ENCODE measurements at places on chromosomes 4 and X.

- DNase-seq, result no peak
These were observed 110.6 kb downstream of the NEXMIF start for GRCh38 chrX:74814681-74815080.

- DNase-seq, result no peak
These were observed 503.9 kb downstream of the PDHA2 start for GRCh38 chr4:96343836-96344235.

GRCh38 chrX:110086916-110087484, 84.1 kb downstream of the TMEM164 start:
- DNase-seq, result no peak

DNA sequence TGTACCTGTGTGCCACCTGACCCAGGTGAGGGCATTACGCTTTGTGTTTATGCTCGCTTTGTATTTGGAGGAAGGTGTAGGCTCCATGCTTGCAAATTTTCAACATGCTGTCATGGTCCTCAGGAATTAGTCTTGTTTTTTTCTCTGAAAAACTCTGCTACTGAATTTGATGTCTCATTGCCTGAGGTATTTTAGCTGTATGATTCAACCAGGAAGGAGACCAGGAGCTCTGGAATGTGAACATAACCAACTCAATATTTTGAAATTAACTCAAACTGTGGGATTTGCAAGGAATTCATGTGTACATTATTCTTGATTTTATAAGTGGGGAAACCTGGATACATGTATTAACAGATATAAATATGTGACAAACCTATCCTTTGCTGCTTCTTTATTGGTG, 134.1 kb downstream of the SLC4A4 start:
- no peak for DNase-seq

DNA sequence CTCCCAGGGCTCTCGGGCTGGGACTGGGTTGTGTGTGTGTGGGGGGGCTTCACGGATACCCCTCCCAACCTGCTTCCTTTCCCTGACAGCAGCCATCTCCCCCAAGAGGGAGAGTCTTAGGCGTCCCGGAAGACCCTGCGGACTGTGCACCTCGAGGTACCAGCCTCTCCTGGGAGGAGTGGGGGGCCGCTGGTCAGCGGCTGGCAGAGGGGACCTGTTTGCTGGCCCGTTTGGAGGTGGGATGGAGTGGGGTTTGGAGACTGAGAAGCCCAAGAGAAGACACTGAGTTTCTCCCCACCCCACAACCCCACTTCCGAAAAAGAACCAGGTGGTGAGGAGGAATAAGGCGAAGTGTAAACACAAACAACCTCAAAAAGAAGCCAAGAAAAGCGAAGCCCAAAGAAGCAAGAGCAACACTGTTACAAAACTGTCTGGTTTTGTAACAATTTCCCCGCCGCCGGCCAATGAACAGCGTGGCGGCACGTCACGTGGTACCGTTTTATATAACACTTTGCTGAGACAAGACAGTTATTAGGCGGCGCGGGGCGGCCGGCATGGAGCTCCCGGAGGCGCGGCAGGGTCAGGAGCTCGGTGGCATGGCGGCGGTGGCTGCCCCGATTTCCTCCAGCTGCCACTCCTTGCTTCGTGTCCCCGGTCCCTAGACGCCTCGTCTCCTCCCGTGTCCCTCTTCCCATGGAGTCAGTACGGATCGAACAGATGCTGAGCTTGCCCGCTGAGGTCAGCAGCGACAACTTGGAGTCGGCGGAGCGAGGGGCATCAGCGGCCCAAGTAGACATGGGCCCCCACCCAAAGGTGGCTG, at the start of gene LONRF3:
LONRF3 (plus strand) TSS at position 531 of the 820 bp plus-strand sequence; CDS start at position 694, 163 bp downstream.
- peak; percentile 33 for DNase-seq

DNA sequence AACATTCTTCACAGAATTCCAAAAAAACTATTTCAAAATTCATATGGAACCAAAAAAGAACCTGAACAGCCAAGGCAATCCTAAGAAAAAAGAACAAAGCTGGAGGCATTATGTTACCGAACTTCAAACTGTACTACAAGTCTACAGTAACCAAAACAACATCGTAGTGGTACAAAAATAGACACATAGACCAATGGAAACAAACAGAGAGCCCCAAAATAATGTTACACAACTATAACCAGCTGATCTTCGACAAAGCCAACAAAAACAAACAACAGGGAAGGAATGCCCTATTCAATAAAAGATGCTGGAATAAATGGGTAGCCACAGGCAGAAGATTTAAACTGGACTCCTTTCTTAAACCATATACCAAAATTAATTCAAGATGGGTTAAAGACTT, 1189.6 kb downstream of the PCDH18 start:
- DNase-seq, result no peak

GRCh38 chrX:64093761-64094160, 111.7 kb downstream of the AMER1 start:
- no peak for DNase-seq

- no peak for DNase-seq
These were observed 82.4 kb upstream of the RBPJ start for GRCh38 chr4:26238426-26238777.

GRCh38 chr4:6402566-6403399, 69.6 kb downstream of the PPP2R2C start:
- no peak for DNase-seq

- no peak for DNase-seq
These were observed 52.5 kb upstream of the ANTXR2 start for GRCh38 chr4:80125252-80126177.

DNA sequence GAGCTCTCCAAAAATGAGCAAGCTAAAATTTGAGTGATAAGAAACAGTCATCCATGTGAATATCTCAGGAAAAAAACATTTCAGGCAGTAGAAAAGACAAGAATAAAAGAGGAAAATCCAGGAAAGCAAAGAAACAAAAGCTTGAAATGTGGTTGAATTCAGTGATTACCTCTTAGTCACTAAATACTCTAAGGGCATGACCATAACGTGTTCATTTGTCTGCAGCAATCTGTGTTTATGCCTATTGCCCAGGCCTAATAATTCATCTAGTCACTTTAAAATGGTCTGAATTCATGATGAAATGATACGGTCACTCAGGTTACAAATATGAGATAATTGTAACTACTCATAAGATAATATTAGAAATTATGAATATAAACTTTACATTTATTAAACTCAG, 837.9 kb downstream of the STPG2 start:
- DNase-seq, result no peak

- no peak for DNase-seq
These were observed 92.2 kb upstream of the PGRMC2 start for GRCh38 chr4:128379860-128380259.

DNA sequence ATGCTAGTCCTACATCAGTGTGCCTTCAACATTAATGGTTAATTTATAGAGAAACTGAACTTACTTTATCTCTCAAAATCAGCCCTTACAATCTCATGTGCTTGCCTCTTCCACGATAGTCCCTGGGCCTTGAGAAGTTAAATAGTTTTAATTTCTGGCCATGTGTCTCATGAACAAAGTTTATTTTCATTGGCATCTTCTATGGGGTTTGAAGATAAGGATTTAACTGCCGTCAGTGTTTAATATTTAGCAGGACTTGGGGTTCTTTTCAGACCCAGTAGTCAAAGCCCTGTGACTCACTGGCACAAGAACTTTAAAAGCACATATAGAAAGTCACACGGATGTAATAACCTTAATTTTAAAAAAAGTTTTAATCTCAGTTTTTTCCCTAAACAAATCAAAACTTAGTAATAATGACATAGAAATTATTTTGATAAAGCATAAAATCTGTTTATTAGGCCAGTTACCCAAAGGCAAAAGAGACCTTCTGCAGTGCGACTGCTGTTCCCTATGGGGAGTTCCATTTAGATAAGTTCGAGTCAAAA, 10.1 kb upstream of the MPP1 start:
- DNase-seq, result no peak

- no peak for DNase-seq
These were observed 123.7 kb downstream of the ARHGAP10 start for GRCh38 chr4:147855571-147856009.

GRCh38 chr4:184012937-184013336, 107.8 kb downstream of the STOX2 start:
- DNase-seq, result no peak

DNA sequence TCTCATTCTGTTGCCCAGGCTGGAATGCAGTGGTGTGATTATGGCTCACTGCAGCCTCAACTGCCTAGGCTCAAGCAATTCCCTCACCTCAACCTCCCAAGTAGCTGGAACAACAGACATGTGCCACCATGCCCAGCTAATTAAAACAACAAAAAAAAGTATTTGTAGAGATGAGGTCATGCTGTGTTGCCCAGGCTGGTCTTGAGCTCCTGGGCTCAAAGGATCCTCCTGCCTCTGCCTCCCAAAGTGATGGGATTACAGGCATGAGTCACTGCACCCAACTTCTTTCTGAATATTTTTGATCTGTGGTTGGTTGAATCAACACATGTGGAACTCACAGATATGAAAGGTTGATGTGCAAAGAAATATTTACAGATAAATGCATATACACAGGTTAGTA, 18.5 kb upstream of the SEPTIN11 start:
- no peak for DNase-seq

DNA sequence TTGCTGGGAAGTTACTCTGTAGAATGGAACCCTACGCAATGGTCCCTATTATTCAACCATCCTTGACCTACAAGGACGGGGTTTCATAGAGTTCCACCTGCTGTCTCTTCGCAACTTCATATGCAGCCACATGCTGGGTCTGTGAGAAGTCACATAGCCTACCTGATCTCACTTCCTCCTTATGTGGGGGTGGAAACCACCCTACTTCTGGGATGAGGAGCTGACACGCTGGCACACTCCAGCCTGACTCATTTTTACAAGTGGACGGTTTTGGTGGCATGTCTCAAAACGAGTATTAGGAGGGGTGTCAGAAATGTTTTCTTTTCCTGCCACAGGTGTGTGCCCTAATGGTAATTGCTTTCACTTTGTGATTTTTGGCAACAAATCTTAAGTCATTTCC, 36.8 kb upstream of the ARSD start:
- DNase-seq, result no peak

GRCh38 chrX:135931644-135932487, 38.4 kb downstream of the SAGE1 start:
- DNase-seq, result no peak

DNA sequence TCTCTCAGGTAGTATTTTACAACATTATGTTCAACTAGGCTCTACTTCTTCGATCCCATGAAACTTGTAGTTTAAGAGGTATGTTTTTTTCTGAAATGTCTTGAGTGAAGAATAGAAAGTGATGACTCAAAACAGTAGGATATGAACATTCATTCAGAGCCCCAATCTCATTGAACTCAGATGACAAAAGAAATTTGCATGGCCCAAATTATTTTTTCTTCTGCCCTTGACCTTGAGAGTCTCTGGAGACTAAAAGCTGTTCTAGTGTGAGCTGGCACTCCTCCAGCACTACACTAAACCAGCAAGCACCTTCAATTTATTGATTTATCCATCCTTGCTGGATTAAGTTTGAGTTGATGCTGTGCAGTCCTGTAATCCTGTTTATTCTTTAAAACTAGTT, 4.0 kb downstream of the DCLK2 start:
- DNase-seq, result no peak

DNA sequence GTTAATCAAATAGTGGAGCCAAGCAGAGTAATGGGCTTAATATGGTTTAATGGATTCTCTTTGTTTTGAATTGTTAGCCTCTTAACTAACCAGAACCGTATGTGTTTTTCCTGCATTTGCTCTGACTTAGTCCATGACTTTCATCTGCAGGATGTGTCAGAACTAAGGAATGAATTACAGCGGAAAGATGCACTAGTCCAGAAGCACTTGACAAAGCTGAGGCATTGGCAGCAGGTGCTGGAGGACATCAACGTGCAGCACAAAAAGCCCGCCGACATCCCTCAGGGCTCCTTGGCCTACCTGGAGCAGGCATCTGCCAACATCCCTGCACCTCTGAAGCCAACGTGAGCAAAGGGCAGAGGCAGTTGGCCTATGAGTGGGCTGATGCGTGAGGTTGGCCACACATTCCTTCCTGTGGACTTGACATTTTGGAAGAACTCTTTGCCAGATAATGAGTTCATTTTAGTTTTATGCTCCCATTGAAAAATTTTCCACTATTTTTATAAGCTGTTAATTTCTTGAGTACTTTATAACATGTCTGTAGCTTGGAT, 9.1 kb downstream of the MED28 start:
- no peak for DNase-seq

DNA sequence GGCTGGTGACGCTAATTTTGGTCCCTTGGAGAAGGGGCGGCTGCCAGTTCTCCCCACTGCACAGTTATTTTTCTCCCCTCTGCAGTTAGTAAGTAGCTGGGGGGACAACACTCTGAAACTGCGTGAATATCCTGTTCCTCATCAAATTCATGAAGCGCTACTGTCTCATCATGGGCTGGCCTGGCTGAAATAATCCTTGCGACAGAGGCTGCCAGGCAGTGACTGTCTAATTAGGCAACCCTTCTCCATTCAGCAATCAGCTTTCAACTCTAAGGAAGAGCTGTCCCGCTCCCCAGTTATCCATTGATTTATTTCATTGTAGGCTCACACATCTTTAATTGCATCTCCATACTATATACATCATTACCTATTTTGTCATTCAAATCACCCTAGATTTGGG, 8.2 kb downstream of the SH3TC1 start:
- DNase-seq, result no peak

DNA sequence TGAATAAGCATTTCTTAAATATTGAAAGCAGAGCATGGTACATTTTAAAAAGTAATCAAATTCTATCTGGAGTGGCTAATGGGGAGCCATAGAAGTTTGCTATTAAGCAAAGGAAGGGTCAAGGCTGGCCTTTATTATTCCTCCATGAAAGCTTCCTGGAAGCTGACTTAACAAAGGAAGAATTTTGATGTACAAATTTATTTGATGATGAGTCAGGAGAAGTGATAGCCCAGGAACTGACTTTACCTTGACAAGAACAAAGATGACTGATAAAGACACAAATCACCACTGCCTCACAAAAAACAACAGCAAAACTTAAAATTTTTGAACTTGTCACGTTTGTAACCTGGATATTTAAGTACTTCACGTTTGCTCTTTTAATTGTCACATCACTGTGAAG, 872.1 kb downstream of the PCDH7 start:
- no peak for DNase-seq

DNA sequence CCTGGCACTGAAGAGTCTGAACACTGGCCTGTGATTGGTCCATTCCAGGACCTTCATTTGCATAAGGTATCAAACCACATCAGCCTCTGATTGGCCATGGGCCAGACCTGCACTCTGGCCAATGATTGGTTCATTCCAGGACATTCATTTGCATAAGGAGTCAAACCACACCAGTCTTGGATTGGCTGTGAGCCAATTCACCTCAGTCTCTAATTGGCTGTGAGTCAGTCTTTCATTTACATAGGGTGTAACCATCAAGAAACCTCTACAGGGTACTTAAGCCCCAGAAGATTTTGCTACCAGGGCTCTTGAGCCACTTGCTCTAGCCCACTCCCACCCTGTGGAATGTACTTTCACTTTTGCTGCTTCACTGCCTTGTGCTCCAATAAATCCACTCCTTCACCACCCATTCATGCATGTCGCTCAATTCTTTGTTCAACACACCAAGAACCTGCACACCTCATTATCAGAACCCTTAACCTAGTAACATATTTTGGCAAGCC, 14.2 kb upstream of the HERC5 start:
- DNase-seq, result no peak

- DNase-seq, result no peak
These were observed 36.9 kb downstream of the PARM1 start for GRCh38 chr4:74969507-74970474.

GRCh38 chr4:88391703-88392102, 13.1 kb downstream of the HERC6 start:
- DNase-seq, result no peak

GRCh38 chr4:24956091-24956490, 43.2 kb upstream of the CCDC149 start:
- no peak for DNase-seq

GRCh38 chrX:53257166-53257565, 24.2 kb downstream of the IQSEC2 start:
- DNase-seq, result no peak

GRCh38 chr4:20386906-20387305, 135.2 kb downstream of the SLIT2 start:
- no peak for DNase-seq
